ENCODE measurements at places on chromosomes 12 and 14. TPM values are rescaled to one million over a fixed set of nuclear protein-coding genes. Genes with fewer than 3 reads are reported as not detected.

GRCh38 chr14:33938131-33938949 lies 12.5 kb downstream of the EGLN3 start:
- H3K27ac ChIP-seq: no peak overlapping the region
- H3K4me1 ChIP-seq: no peaks in the 10 kb centered on the region
- H3K36me3 ChIP-seq: no peaks in the 10 kb centered on the region
- no peaks in the 10 kb centered on the region for H3K27me3 ChIP-seq

RDH16 gene
- total RNA-seq: 0.34 TPM

- no peak overlapping the region for H3K4me3 ChIP-seq
- DNase-seq: no peak
- peaks cover 35% of the 10 kb centered on the region for H3K4me1 ChIP-seq
- no peaks in the 10 kb centered on the region for H3K27me3 ChIP-seq
Measured at GRCh38 chr12:116233669-116234068, 43.8 kb downstream of the MED13L start.

GRCh38 chr14:104344818-104345620 lies 206.6 kb downstream of the KIF26A start:
- H3K27me3 ChIP-seq: peaks cover 10% of the 10 kb centered on the region
- no peaks in the 10 kb centered on the region for H3K4me1 ChIP-seq
- DNase-seq: no peak
- H3K27ac ChIP-seq: no peak overlapping the region
- no peaks in the 10 kb centered on the region for H3K36me3 ChIP-seq

GRCh38 chr14:63857466-63858030 lies 4.7 kb downstream of the SYNE2 start:
- peak; percentile 42 for DNase-seq
- no peaks in the 10 kb centered on the region for H3K27me3 ChIP-seq
- peaks cover 3% of the 10 kb centered on the region for H3K36me3 ChIP-seq
- H3K27ac ChIP-seq: peak overlapping the region; percentile 74
- peaks cover 50% of the 10 kb centered on the region for H3K4me1 ChIP-seq
